ENCODE measurements at places on chromosomes 2 and 18. TPM values are rescaled to one million over a fixed set of nuclear protein-coding genes. Genes with fewer than 3 reads are reported as not detected.

DNA sequence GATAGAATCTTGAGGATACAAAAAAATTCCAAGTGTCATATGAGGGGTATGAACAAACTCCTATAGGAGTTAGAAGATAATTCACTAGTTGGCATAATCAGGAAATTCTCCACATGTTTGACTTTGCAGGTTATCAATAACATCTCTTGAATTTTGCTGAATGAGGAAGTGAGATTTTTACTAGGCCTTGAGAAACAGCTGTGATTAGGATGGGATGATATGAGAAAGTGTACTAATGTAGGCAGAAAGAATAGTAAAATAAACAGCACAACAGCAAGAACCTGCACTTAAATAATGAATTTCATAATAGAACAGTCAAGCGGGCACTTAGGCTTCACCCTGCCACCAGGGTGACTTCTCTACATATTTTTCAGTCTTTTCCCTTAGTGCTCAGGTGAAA lies 570.8 kb upstream of the CRIM1 start:
- no peak for DNase-seq

- DNase-seq = no peak
Measured at GRCh38 chr2:218648787-218649100, 10.7 kb downstream of the ZNF142 start.

Gene UGT1A3
- total RNA-seq = not detected

- DNase-seq = no peak
Measured at GRCh38 chr2:8553643-8554042, 128.2 kb upstream of the ID2 start.

Gene CROCC2
- not detected for total RNA-seq

Gene ICA1L
- total RNA-seq = 5.6 TPM

Gene PSD4
- 261 TPM for total RNA-seq

Gene ABCB11
- not detected for total RNA-seq

Gene GTF2A1L
- total RNA-seq = not detected

DNA sequence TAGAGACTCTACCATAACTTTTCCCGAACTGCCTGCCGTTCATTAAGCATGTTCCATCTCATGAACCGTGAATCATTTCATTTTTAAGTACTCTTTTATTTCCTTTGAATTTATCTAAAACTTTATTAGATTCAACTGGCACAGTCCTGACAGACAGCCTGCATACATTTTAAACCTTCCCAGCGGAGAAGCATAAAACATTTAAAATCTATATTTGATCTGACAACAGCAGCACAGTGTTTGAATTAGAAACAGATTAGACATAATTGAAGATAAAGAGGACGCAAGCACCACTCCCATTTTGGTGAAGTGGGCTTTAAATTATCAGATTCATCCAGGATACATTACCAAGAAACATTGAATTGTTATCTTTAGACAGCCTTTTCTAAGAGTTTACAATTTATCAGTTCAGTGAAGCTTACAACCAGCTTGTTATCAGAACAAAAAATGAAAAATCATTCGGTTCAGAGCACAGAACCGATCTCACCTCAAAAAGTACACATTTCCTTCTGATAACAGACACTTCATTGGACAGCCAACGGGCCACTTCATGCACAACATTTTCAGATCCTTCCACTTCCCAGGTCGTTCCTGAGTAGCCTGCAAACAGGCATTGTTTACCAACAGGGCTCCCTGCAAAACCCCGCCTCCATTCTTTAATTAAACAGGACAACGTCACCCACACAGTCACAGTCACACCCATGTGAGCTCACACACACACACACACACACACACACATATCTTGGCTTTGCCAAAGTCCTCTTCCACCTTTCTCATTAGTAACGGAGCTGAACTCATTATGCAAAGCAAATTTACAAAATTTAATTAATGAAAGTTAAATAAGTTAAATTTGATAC lies 171.2 kb downstream of the SP3 start:
- DNase-seq = no peak

Gene MFSD2B
- total RNA-seq = not detected

DNA sequence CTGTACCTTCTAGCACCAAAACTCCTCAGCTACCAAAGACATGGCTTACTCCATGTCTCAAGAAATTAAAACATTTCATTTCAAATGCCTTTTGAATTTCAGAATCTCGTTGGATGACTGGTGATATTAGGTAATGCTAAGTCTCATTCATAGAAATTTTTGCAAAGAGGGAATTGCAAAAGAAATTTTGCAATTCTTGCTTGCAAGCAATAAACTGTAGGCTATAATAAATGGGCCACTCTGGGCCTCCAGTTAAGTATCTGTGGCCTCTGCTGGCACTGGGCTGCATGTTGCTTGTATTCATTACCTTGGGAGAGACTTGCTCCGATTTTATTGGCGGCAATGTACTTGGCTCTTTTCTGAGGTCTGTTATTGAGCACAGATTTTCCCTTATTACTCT lies 2.8 kb upstream of the LCLAT1 start:
- DNase-seq = no peak

GRCh38 chr2:135844301-135844895 lies 7.4 kb upstream of the LCT start:
- no peak for DNase-seq

DNA sequence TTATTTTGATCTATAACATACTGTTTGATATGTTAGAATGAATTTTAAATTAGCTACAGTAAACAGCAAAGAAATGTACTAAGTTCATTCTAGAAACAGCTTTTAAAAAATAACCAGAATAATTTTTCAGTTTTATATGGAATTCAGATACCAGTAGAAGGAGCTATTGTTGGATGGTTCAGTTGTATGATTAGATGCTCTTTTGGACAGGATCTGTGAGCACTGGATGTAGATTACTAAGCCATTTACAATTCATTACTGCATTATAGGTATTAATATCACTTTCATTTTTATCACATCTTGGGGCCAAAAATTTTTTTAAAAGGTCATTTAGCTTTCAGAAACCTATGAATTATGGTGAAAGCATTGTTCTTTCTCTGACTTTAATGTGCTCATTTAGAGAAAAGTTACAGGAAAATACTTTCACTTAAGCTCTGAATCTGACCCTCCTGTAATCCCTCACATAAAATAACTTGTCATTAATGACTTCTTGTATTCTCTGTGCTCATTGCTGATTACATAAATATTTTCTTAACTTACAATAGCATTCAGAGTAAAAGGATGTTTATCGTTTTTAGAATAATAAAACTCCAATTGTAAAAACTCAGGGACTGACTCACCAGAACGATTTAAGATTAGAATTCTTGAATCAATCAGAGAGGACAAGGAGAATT lies 750.2 kb downstream of the SLC4A3 start:
- DNase-seq = no peak

Gene SERPINB12
- total RNA-seq = not detected

Gene HOXD12
- total RNA-seq = not detected

Measured in activated CD4-positive, alpha-beta memory T cell treated with anti-CD3 and anti-CD28 coated beads, Interleukin-2, amount 10 ng/mL, durations not matched to agents 7 days and 5 days (primary cell).